Ascending aorta (tissue), 2 donors: ENCODE measurements at places on chromosomes 12 and 14.

DNA sequence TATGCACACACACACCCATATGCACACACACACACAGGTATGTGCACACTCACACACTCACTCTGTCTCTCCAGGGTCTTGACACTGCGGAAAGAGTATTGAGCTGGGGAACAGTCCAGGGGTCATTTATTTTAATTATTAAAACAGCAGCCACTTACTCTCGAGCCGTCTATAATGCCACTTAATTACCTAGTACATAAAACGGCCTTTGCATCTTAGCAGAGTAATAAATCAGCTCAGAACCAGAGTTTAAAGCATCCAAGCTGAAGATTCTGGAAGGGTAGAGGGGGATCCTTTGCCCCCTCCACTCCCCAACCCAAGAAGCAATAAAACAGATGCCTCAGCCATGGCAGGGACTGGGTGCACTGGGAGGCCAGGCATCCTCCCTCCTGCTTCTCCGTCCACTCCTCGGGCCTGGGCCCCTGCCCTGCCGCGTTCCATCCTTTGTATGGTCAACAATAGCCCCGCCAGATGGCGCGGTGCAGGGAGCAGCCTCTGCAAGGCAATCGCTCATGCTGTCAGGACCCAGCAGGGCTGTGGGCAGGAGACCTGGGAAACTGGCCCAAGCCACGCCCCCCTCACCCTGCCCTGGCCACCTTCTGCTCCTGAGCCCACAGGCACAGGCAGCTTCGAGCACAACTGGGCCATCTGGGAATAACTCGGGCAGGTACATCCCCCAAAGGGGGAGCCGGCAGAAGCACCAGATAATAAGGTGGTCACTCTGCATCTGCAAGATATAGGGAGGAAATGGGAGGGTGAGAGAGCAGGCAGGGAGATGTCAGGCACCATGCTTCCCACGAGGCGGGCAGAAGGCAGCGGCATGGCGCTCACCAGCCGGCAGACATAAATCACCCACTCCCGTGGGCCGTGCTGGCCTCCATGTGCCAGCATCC lies 40.9 kb downstream of the CCDC85C start:
- no peak for DNase-seq
- no peaks in the 10 kb centered on the region for H3K36me3 ChIP-seq
- no peak overlapping the region for H3K27ac ChIP-seq
- H3K4me3 ChIP-seq, result no peak overlapping the region

- no peaks in the 10 kb centered on the region for H3K27me3 ChIP-seq
- no peak overlapping the region for H3K4me3 ChIP-seq
- no peaks in the 10 kb centered on the region for H3K36me3 ChIP-seq
- H3K4me1 ChIP-seq, result no peaks in the 10 kb centered on the region
- DNase-seq, result no peak
These were observed 163.4 kb upstream of the TMEM260 start for GRCh38 chr14:56416213-56416612.

DNA sequence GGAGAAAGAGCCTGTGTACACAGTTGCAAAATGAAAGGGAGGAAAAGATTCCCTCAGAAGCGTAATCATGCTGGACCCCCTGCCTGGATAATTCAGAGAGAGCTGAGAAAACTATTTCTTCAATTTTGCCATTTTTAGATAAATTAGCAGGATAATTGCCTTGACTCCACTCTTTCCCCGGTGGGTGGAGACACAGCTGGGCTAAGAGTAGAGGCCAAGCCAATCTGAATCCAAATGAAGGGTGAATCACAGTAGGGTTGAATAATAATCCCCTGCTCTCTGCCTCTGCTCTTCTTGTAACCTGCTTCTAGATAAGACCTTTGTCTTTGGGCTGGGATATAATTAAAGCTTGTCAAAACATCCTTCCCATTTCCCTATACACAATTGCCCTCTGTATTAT lies 150.1 kb downstream of the CAPZA3 start:
- no peak overlapping the region for H3K27ac ChIP-seq
- no peaks in the 10 kb centered on the region for H3K36me3 ChIP-seq
- no peak for DNase-seq
- peaks cover 3% of the 10 kb centered on the region for H3K4me1 ChIP-seq
- no peak overlapping the region for H3K4me3 ChIP-seq

DNA sequence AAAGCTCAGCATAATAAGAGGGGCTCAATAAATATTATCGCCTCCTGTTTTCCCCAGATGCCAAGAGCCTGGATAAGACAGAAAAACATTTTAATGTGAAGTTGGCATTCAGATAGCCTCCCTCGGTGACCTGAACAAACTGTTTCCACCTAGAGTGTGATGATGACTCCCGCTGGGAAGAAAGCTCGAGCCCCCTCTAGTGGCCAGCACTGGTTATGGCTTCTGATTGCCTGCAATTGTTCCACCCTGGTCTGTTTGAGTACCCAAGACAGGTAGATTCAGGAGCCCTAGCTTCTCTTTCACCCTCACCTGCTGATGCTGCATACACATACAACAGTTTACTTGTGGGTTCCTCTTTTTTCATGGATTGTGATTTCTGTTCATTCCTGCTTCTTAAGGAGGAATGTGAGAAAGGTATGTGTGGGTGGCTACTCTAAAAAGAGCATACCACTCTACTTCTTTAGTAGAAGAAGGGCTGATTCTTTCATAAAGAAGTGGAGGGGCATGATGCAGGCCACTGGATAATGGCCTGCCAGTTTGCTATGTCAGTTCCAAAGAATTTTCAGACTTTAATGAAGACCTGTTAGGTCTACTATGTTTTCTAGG lies 6.4 kb downstream of the ERG28 start:
- H3K36me3 ChIP-seq, result peaks cover 37% of the 10 kb centered on the region
- H3K4me1 ChIP-seq, result no peaks in the 10 kb centered on the region
- H3K27ac ChIP-seq, result no peak overlapping the region
- peak; percentile 88 for DNase-seq
- H3K27me3 ChIP-seq, result no peaks in the 10 kb centered on the region
- H3K4me3 ChIP-seq, result no peak overlapping the region
